ENCODE measurements at places on chromosomes 3 and 15. TPM values are rescaled to one million over a fixed set of nuclear protein-coding genes. Genes with fewer than 3 reads are reported as not detected.

- DNase-seq: no peak
Observed at GRCh38 chr15:90211440-90212143, 10.5 kb downstream of the SEMA4B start.

DNA sequence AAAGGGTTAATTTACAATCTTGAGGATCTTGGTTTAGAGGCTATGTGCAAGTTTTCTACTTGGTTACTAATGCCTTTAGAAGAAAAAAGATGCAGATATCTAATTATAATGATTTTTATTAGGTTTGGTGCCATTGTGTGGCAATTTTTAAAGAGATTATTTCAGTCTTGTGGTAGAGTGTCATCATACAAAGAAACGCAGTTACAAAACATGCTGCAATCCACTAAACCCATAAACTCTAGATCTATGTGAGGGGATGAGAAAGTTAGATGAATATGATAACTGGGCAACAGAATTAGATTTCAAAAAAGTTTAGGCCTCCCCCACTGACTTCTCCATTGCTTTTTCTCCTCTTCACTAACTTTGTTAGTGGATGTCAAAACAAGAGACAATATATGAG, 106.0 kb downstream of the ARPP21 start:
- no peak for DNase-seq

DNA sequence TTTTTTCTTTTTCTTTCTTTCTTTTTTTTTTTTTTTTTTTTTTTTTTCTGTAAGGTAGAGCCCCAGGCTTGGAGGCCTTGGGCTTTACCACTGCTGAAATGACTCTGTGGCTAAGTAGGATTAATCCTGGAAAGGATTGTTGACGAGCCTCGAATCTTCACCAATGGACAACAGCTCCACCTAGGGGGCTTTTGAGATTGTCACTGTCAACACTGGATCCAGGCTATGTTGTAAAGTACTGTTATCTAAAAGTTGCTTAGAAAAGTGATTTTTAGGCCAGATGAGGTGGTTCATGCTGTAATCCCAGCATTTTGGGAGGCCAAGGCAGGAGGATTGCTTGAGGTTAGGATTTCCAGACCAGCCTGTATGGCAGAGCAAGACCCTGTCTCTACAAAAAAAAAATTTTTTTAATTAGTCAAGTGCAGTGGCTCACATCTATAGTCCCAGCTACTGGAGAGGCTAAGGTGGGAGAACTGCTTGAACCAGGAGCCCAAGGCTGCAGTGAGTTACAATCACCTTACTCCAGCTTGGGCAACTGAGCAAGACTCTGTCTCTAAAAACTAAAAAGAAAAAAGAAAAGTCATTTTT, 41.6 kb downstream of the KLHL18 start:
- peak; percentile 46 for DNase-seq

DNA sequence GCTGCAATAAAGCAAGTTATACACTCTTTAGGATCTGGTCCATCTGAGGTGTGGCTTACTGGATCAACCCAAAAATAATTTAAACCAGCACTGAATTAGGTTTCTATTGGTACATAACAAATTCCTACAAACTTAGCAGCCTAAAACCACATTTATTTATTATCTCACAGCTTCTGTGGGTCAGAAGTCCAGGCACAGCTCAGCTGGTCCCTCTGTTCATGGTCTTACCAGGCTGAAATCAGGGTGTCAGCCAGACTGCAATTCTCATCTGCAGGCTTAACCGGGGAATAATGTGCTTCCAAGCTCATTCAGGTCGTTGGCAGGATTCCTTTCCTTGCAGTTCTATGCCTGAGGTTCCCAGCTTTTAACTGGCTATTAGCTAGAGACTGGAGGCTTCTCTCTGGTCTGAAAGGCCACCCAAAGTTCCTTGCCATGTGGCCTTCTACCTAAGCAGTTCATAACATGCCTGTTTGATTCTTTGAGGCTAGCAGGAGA, 477.4 kb upstream of the WNT5A start:
- no peak for DNase-seq

DNA sequence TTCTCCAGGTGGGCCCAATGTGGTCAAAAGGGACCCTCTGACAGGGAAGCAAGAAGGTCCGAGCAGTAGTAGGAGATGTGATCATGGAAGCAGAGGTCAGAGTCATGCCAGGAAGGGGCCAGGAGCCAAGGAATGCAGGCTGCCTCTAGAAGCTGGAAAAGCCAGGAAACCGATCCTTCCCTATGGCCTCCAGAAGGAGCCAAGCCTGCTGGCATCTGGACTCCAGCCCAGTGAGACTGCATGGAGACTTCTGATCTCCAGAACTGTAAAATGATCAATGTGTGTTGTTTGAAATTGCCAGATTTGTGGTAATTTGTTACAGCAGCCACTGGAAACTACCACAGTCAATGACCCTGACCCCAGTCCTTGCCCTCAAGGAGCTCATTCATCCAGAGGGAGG, 56.8 kb upstream of the SPATA12 start:
- no peak for DNase-seq

DNA sequence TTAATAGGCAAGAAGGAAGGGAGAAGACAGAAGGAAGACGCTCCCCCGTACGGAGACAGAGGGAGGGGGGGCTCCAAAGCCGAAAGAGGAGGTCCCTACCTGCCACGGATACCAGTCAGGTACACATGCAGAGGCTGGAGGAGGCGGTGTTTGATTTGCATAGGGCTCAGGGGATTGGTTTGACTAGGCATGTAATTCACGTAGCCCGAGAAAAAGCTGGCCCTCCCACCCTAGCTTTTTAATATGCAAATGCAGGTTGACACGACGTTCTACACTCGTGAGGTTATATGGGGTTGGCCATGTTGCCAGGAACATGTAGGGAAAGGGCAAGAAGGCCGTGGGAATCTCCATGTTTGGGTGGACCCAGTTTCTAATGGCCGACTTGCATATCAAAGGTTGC, 29.8 kb downstream of the ZNF592 start:
- no peak for DNase-seq

GRCh38 chr15:90930861-90931574, 1.3 kb downstream of the HDDC3 start:
- peak; percentile 48 for DNase-seq

DNA sequence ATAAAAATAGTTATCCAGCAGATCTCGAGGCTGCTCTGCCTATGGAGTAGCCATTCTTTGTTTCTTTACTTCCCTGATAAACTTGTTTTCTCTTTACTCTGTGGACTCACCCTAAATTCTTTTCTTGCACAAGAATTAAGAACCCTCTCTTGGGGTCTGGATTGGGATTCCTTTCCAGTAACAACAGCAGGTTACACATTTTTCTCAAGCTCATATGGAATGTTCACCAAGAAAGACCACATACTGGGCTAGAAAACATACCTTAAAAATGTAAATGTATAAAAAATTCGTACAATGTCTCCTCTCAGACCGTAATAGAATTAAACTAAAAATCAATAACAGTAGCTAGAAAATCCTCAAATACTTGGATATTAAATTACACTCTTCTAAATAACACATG, 299.2 kb downstream of the CNTN3 start:
- DNase-seq: no peak

- DNase-seq: no peak
Observed at GRCh38 chr3:55330355-55330754, 156.8 kb downstream of the WNT5A start.

DNA sequence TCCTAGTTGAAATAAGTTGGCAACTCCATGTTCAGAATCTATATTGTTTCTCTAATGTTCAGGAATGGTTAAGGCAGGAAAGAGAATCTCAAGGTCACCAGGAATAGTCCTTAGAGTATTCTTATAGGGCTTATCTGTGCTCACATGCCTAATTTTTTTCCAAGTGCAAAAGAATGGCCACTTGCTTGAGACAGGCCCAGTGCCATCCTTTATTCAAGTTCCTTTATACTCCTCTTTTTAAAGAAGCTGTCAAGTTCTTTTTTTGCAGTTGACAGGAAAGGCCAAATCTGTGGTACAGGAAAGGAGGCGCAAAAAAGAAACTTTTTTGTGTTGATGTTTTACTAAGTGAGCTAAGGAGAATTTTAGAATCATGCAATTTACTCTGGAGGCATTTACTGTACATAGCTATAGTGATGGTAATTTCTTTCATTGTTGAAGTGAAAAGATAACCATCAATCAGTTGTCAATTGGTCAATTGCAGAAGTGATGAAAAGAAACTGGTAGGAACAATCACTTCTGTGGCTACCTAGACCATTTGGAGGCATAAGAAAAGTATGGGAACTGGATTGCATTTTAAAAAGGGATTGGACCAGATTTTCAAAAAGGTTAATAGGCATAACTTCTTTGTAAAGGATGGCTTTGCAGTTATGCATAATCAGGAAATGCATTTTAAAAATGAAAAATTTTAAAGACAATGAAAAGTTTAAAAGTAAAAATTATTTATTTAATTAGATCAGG, 102.5 kb upstream of the SOX2 start:
- DNase-seq: no peak

UROC1 gene
- total RNA-seq: 0.08 TPM

ERICH6 gene
- total RNA-seq: not detected

GOLGB1 gene
- total RNA-seq: 54.7 TPM

CAPN3 gene
- 8.0 TPM for total RNA-seq

RAB6B gene
- 5.5 TPM for total RNA-seq

ETV5 gene
- 9.7 TPM for total RNA-seq

SIDT1 gene
- total RNA-seq: 4.0 TPM
